ENCODE measurements at places on chromosomes 11 and 22.
A peak's percentile ranks its signal among the peaks of the same experiment; 100 is the strongest.

DNA sequence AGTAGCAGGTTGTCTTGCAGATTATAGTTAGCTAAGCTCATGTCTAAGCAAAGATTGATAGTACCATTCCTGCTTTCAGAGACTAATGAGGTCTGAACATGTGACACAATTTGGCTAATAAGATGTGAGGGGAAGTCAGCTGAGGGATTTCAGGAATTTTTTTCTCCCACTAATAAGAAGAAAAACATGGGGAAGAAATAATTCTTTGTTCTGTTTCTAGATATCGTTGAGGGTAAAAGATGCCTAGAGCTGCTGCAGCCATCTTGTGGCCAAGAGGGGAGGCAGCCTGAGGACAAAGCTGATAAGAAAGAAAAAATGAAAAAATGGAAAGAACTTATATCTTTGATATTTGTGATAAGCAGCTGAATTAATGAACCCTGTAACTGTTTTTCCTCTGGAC, 1334.4 kb downstream of the LRRC4C start:
- peak; percentile 23 for DNase-seq

DNA sequence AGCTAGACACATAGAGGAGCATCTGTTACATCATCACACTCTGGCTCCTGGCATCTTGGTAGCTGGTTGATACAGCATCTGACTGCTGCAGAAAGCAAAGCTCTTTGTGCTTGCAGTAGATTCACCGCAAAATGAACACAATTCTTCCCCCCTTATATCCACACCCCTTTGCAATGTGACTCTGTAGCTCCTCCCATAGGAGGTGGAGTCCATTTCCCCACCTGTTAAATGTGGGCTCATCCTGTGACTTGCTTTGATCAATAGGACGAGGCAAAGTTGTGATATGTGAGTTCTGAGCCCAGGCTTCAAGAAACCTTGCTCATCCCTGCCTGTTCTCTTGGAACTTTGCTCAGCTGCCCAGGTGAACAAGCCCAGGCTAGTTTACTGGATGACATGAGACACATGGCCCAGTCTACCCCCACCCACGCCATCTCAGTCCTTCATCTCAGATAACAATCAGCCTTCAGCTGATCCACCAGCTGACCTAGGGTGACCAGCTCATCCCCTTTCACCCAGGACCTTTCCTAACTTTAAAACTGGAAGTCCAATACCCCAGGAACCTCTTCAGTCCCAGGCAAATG, 272.2 kb downstream of the TENM4 start:
- DNase-seq = no peak

GRCh38 chr22:21714786-21715185, 20.8 kb downstream of the YPEL1 start:
- DNase-seq = no peak

DNA sequence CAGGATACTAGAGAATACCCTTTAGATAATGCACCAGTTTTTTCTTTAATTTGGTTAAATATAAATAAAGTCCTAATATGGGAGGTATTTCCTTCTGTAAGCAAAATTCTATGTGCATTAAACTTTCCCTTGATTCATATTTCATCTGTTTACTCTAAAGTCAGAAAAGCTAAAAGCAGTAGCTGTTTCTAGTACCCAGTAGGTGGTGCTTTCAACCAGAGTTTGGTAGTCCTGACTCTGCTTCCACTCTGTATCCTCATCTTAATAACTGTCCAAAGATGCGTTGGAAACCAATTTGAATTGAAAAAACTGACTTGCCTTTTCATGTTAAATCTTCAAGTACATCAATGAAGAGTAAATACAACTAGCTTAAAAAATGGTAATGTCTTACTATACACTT, 1065.2 kb downstream of the JRKL start:
- no peak for DNase-seq

DNA sequence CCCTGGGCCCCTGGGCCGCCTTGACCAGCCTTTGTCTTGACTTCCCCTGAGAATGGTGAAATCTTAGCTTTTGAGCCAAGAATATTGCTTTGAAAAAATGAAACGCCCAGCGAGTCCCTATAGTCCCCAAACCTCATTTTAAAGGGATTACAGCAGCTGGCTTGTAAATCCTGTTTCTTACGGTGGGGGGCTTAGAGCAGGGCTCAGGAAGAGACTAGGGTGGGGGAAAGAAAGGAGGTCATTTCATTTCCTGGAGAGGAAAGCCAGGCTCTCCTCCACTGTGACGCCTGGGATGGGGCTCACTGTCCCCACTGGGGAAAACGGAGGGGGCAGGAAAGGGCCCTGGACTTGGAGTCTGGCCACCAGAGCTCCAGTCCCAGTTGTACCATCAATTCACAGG, 72.2 kb upstream of the ALX4 start:
- DNase-seq = no peak

DNA sequence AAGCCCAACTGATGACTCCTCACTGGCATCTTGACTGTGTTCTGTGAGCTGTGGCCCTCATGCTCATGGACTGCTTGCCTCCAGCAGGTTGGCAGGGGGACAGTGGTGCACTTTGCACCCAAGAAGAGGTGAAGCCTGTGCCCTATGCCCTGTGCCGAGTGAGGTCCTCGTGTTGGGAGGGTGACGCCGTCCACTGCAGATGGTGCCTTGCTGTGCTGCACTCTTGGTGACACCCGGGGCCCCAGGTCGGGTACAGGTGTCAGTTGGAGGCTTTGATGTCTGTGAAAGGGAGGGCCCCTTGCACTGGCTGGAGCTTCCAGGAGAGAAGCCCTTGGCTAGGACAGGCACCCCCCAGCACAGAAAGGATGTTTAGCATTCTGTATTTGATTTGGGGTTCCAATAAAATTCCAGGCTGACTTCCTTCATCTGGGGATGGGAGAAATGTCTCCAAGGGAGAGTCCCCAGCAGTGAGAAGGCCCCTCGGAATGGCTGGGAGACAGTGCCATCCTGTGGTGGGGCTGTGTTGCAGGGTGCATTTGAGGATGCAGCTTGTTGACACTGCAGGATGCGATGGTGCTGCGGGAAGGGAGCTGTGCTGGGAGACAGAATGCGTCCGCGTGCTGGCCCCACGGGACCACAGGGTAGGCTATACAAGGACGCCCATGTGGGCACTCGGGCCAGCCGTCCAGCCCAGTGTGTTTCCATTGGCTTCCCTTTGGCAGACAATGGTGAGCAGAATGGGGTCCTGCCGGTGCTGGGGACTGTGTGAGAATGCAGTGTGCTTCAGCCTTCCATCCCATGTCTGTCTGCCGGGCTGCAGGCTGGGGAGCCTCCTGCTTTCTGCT, 2.5 kb upstream of the ZDHHC8 start:
- DNase-seq = no peak

- no peak for DNase-seq
Observed at GRCh38 chr11:97943493-97943892, 1077.3 kb upstream of the CNTN5 start.

- no peak for DNase-seq
Observed at GRCh38 chr22:38250643-38251340, 22.0 kb downstream of the TMEM184B start.

DNA sequence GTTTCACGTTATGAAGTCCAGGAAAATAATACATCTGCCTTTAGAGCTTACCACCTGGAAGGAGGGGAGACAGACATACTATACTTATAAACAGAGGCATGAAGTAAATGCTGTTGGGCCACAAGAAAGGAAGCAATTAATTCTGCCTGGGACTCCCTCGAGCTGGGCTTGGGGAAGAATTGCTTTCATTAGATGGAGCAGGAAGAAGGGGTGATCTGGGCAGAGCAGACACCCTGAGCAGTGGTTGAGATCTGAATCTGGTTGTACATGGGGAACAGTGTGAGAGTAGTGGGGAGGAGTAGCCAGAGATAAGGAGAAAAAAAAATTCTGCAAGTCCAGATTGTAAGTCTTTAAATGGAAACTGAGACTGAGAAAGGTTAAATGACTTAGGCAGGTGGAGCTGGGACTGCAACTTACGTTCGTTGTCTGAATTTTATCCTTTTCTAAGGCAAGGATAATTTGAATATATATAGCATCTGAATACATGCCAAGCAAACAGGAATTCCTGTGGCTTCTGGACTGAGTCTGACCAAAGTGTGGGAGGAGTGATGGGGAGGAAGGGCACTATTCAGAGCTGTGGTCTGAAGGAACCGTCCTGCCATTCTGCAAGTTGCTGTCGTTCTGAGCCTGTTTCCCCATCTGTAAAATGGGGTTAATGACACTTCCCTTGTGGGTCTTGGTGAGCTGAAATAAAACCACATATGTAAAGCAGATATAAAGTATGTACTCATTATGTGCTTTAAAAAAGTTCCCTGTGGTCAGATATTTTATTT, 7.9 kb downstream of the NCAM1 start:
- no peak for DNase-seq

- DNase-seq = no peak
Observed at GRCh38 chr11:114015117-114015516, 40.2 kb downstream of the HTR3A start.

All from NT2/D1 (cell line).